ENCODE measurements at places on chromosomes 6 and 20. TPM values are rescaled to one million over a fixed set of nuclear protein-coding genes. Genes with fewer than 3 reads are reported as not detected.

The TMEM217 gene
- total RNA-seq: 4.0 TPM

The PRND gene
- not detected for total RNA-seq

The BPIFA2 gene
- total RNA-seq: not detected

The C20orf141 gene
- not detected for total RNA-seq

The PLN gene
- not detected for total RNA-seq

The VSTM2L gene
- 0.46 TPM for total RNA-seq

The MAPK13 gene
- 52.9 TPM for total RNA-seq

The RAMACL gene
- total RNA-seq: 0.88 TPM

The ELOVL5 gene
- total RNA-seq: 74.6 TPM

GRCh38 chr20:61477451-61477861 is 225.4 kb downstream of the CDH4 start:
- DNase-seq: no peak

DNA sequence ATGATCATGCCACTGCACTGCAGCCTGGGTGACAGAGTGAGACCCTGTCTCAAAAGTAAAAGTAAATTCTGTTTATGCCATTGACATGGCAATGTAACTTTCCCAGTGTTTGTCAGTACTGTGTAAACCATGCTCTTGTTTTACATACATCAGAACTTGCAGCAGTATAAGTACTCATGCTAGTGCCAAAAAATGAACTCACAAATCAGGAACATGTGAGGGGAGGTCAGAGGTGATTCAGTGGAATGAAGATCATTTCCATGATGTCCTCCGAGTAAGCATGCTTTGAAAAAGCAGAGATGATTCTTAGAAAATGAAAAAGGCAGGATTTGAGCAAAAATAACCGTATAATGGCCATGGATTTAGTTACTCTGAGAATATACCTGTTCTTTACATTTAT is 81.9 kb downstream of the ANKS1A start:
- DNase-seq: no peak

DNA sequence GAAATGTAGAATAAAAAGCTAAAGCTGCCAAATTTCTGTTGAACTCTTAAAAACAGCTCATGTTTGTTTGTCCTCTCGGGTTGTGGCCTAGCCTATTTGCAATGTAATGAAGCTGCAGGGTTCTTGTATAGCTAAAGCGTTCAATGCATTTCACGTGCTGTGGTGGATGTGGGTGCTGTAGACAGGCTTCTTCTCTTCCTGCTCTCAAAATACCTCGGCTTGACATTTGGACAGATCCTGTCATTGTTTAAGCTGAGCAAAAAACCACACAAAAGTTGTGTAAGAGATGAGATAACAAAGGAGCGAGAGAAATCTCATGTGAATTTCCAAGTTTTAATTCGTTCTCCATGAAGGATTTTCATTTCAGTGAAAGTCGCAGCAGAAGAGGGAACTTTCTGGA is 196.3 kb upstream of the UST start:
- no peak for DNase-seq

GRCh38 chr20:33993576-33994221 is at the start of gene RALY:
RALY (plus strand) TSS chr20:33993911; CDS start chr20:34072075, 78,164 bp downstream.
- no peak for DNase-seq

DNA sequence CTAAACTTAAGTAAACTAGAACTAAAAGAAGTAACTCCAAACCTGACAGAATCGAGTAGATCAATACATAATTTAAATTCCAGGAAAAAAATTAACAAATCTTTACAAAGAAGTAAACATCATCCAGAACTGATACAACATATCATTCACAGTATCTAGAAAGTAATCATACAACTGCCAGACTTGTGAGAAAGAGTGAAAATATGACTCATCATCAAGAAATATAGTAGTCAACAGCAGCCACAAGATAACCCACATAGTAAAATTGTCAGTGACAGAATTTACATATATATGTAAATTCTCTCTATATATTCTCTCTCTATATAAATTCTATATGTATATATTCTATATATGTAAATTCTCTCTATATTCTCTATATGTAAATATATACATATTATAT is 242.8 kb upstream of the RGS17 start:
- no peak for DNase-seq

GRCh38 chr6:138592749-138593123 is 93.4 kb upstream of the NHSL1 start:
- no peak for DNase-seq

- no peak for DNase-seq
Measured at GRCh38 chr6:156345700-156346099, 431.5 kb upstream of the ARID1B start.

- no peak for DNase-seq
Measured at GRCh38 chr6:140779341-140779740, 1353.4 kb upstream of the GJE1 start.

- no peak for DNase-seq
Measured at GRCh38 chr6:127477658-127478057, 18.5 kb upstream of the KIAA0408 start.

- no peak for DNase-seq
Measured at GRCh38 chr6:30013291-30013922, 47.7 kb upstream of the POLR1H start.

DNA sequence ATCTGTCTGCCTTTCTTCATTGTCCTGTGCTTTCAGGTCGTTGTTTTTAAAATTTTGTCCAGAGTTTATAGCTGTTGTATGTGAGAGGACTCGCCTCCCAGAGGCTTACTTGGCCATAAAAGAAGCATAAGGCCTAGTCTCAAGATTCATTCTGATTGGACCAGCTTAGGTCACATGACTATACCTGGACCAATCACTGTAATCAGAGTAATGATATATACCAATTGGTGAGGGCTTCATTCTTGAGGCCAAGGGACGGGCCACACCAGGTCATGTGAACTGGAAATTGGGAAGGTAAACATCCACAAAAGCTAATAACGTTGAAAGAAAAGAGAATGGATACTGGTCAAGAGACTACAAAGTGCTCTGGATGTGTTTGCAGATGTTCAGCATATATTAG is 141.4 kb upstream of the SULF2 start:
- DNase-seq: no peak

- no peak for DNase-seq
Measured at GRCh38 chr6:66179361-66179760, 472.3 kb upstream of the EYS start.

DNA sequence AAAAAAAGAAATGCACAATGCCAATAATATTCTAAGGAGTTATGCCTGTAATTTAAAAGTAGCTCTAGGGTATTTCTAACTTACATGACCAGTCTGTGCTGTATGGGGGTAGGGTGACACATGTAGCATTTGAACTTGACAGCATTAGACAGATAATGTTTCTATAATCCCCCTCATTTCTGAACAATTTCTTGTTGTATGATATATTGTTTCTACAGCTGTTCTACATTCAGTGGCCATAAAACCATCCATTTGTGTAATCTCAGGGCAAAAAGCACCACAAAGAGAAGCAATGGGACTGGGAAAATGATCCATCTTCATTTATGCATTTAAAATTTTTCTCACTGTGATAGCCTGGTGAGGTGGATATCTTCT is 767.8 kb downstream of the TFAP2A start:
- DNase-seq: no peak

- no peak for DNase-seq
Measured at GRCh38 chr6:2081155-2082138, 164.0 kb downstream of the GMDS start.

DNA sequence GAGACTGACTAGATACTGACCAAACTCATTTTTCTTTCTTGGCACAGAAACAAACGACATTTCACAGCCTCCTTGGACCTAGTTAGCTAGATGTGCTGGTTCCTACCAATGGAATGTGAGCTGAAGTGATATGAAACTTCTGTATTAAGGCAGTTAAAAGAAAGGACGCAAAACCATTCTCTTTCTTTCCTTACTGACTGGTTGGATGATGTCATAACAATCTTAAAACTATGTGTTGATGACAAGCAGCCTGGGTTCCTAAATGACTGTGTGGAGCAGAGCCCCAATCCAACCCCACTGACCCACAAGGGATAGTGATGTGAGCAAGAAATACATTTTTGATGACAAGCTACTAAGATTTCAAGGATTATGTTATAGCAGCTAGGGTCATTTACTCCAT is 35.6 kb downstream of the CEP162 start:
- no peak for DNase-seq

DNA sequence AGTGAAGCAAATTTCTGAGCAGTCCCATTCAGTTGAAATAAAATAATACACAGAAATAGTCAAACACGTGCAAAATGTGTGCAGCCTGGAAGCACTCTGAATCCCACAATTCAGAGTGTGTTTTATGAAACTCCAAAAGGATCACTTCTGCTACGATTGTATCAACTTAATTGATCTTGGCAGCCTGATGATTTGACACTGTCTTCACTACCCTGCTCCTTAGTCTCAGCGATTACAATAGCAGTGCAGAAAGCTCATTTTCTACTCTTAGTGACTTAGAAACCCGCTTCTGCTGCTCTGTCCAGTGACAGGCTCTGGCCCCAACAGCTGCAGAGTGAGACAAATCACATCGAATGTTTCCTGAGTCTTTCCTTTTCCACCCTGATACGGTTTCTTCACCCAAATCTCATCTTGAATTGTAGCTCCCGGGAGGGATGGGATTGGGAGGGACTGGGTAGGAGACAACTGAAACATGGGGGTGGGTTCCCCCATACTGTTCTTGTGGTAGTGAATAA is 16.2 kb upstream of the EMILIN3 start:
- no peak for DNase-seq
